ENCODE measurements at places on chromosomes 5 and 9.

GRCh38 chr5:154727361-154727760, 27.8 kb upstream of the LARP1 start:
- DNase-seq: no peak

DNA sequence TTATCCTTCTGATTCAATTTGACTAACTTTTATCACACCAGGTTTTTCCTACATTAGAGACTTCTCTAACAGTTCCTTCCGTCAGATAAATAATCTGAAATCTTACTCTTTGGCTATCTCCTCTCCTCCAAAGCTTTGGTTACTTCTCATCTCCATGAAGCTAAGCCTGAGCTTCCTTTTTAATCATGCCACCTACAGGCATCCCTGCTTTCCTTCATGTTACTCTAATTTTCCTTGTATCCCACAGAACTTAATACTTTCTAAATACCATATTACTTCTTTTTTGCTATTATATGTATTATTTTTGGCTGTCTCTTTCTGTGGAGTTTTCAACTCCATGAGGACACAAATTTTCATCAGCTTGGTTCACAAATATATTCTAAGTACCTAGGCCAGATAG, 49.7 kb downstream of the C9 start:
- DNase-seq: no peak

GRCh38 chr5:39119404-39120051, 45.3 kb upstream of the RICTOR start:
- DNase-seq: no peak

GRCh38 chr9:113910036-113910639, 34.0 kb downstream of the ZNF618 start:
- DNase-seq: no peak

- no peak for DNase-seq
Observed at GRCh38 chr9:13857521-13857920, 456.4 kb downstream of the NFIB start.

DNA sequence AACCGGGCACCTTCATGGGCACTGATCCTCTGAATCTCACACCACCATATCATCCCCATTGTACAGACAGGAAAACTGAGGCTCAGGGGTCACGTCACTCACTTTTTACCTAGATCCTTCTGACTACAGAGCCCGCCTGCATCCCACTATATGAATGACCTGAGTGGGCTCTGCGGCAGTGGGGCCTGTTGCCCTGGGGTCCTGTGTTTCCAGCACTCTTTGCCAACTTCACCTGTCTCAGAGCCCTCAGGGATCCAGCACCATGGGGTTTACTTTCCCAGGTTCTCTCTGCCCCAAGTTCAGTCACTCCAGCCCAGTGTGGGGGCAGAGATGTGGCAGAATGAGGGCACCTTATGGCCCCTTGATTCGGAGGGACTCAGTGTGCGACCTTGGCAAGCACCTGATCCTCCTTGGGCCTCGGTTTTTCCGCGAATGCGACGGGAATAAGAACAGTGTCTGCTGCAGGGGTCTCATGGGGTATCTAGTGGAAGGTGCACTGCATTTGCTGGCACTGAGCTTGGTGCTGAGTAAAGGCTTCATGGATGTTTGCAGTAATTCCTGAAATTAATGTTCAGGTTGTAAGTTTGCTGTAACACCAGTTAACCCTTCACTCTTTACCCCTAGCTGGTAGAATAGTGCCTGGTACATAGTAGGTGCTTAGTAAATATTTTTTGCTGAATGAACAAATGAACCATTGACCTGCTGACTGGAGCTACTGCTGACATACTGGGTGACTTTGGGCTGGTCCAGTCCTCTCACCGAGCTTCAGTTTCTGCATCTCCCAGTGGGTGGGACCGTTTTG, 47.1 kb upstream of the BOD1 start:
- no peak for DNase-seq

GRCh38 chr5:91229031-91229727, 153.9 kb downstream of the ARRDC3 start:
- DNase-seq: no peak

DNA sequence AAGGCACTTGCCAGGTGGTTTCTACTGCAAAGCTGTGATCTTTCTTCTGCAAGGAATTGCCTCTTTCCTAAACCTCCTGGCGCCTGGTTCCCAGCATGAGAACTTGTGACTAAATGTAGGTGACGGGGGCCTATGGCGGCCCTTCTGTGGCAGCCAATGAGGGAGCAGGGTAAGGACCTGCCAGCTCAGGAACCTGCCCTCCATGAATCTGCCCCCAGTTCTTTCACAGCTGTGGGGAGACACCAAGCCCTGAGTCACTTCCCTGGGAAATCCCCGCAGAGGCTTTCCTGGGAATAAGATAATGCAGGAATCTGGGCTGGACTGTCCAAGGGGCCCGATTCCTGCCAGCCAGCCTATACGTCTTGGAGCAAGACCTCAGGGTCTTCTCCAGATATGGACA, 56.7 kb upstream of the CTNNA1 start:
- DNase-seq: no peak

DNA sequence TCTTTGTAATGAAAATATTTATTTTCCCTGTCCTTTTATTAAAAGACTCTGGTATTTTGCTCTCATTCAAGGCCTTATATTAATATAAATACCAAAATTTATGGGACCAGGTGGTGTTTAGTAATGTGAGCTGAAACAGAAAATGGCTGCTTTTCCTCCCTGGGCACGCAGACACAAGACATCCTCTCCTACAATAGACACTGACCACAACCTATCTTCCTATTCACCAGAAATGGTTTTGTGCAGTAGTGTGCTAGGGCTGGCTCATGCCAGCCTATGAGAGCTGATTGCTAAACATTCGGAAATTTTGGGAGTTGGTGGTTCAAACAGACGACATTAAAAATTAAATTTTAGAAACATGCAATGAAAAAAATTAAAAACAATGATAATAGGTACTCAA, 338.2 kb downstream of the BNC2 start:
- DNase-seq: no peak

- DNase-seq: peak; percentile 65
Observed at GRCh38 chr5:39214912-39215709, 4.3 kb downstream of the FYB1 start.

GRCh38 chr5:142807372-142807911, 37.3 kb downstream of the ARHGAP26 start:
- no peak for DNase-seq

DNA sequence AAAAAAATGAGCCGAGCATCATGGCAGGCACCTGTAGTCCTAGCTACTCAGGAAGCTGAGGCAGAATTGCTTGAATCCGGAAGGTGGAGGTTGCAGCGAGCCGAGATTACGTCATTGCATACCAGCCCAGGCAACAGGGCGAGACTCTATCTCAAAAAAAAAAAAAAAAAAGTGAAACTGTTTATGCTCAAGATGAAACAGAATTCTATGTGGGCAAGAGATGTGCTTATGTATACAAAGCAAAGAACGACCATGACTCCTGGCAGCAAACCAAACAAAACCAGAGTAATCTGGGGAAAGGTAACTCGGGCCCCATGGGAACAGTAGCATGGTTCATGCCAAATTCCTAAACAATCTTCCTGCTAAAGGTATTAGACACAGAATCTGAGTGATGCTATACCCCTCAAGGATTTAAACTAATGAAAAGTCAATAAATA, 32.6 kb upstream of the PLAC8L1 start:
- no peak for DNase-seq

DNA sequence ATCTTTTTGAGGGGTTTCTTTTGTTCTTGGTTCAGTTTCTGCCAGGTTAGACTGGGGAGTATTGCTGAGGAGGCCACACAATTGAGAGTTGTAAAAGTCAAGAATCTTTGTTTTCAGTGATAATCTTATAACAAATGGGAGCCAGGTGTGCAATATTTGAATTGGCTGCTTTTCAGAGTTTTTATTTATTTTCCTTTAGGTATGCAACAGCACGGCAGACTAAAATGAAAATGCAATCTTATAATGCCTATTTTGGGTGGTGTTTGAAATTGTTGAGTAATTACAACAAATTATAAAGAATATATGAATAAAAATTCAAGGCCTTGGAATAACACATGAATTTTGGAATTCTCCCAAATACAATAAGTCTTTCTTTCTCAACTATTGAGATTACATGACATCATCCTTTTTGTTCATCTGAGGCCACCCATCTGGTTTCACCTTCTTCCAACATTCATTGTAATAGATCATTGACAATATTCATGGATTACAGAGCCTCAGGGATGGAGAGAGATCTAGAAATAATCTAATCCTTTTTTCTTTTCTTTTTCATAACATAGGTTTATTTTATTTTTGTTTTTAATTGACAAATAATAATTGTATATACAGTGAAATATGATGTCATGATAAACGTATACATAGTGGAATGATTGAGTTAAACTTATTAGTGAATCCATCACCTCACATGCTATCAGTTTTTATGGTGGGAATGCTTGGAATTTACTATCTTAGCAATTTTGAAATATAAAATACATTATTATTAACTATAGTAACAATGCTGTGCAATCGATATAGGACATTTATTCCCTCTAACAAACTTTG, 1061.0 kb downstream of the NR2F1-AS1 start:
- DNase-seq: no peak

- DNase-seq: no peak
Observed at GRCh38 chr9:3520564-3520963, 5.2 kb downstream of the RFX3 start.

DNA sequence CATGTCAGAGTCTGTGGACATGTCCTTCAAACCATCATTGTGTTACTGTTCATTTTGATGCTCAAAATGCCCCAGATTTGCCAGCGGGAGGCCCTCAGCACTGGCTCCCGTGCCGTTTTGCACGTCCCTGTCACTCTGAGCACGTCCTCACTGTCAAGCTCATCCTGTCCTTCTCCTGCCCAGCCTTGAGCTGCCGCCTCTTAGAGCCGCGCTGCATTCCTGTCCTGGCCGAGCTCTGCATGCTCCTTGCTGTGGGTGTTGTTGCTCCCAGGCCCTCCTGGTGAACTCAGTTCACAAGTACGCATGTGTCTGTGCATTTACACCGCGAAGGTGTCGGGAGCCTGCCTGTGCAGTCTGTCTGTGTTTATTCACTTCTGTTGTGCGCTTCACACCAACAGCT, 62.2 kb downstream of the WNK2 start:
- no peak for DNase-seq

- no peak for DNase-seq
Observed at GRCh38 chr5:111779260-111779921, 22.4 kb upstream of the NREP start.

GRCh38 chr9:135357863-135358551, 121.6 kb upstream of the PPP1R26 start:
- no peak for DNase-seq

All from activated CD4-positive, alpha-beta T cell treated with anti-CD3 and anti-CD28 coated beads, Interleukin-2, amount 50 U/mL, for 1 hour (primary cell).